ENCODE measurements at places on chromosomes 1 and 21.

- no peak for DNase-seq
These were observed 71.3 kb upstream of the LRRC8B start for GRCh38 chr1:89453123-89453972.

DNA sequence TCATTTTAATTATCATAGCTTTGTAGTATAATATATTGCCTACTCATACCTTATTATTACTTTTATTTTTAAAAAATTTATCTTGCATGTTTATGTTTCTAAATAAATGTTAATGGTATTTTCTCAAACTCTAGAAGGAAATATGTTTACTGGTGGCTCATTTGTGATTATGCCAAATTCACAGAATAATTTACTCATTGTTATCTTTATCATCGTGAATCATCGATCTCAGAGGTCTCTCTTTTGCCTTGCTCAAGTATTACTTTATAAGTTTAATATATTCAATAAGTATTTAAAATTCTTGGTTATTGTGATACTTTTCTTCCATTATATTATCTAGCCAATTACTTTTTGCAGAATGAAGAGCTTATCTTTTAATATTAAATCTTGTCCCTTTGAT, 836.7 kb upstream of the ADAMTS5 start:
- DNase-seq = no peak

- peak; percentile 64 for DNase-seq
These were observed 86.5 kb upstream of the KCNJ15 start for GRCh38 chr21:38170283-38170682.

- DNase-seq = no peak
These were observed 28.1 kb downstream of the RXRG start for GRCh38 chr1:165416876-165417275.

- no peak for DNase-seq
These were observed 25.2 kb downstream of the ACKR1 start for GRCh38 chr1:159229896-159230295.

DNA sequence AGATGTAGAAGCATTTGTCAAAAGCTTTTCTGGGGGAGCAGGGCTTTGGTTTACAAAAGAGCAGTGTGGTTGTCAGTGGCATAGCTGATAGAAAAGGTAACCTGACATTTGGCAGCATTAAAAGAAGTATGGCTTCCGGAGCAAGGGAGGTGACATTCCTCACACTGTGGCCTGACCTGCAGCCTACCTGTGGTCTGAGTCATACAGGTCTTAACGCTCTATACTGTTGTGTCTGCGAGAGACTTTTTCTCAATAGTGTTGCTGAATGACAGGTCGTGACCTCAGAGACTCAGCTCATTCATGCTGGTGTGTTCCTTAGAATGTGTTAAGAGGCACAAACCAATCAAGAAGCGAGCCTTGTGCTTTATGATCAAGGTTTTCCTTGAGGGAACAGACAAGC, 19.3 kb downstream of the PHGDH start:
- DNase-seq = no peak

DNA sequence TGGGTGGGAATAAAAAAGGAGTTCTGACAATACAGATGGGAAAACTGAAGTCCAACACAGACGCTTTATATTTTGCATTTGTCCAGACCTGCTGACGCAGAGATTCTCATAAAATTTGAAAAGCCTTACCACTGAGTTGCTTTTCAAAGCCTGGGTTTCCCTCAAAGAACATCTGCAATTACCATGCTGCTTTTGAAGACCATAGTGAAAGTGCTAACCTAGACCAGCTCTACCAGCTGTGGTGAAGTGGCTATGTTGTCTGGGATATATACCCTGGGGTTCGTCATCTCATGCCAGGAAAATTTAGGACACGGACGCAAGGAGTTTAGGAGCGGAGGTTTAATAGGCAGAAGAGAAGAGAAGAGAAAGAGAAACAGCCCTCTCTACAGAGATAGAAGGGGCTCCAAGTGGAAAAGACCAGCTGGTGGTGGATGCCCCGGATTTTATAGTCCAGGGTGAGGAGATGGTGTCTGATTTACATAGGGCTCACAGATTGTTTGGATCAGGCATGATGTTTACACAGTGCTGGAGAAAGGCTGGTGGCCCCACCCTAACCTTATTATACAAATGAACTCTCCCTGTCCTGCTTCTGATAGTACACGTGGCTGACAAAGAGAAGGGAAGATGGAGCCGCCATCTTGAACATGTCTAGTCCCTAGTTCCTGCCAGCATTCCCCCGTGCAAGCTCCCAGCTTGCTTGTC, 73.8 kb downstream of the AK4 start:
- no peak for DNase-seq

DNA sequence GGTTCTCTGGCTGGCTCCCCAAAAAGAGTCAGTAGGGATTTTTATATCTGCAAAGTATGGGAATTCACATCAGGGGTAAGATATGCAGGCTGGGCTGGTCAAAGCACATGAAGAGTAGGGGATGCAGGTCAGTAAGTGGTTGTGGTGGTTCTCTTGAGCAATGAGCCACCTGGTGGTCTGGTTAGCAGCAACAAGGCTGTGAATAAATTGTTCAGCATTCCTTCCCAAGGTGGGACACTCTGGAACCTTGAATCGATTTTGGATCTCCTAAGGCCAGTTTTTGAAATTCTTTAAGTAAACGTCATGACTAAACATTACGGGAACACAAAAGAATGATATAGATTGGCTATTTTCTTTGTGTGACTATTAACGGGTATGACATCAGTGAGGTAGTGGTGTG, 563.0 kb upstream of the NEGR1 start:
- DNase-seq = peak; percentile 15

- peak; percentile 74 for DNase-seq
These were observed 1.1 kb upstream of the TMEM167B start for GRCh38 chr1:109089242-109090015.

GRCh38 chr1:119467219-119467618, 39.8 kb upstream of the HSD3B1 start:
- no peak for DNase-seq

DNA sequence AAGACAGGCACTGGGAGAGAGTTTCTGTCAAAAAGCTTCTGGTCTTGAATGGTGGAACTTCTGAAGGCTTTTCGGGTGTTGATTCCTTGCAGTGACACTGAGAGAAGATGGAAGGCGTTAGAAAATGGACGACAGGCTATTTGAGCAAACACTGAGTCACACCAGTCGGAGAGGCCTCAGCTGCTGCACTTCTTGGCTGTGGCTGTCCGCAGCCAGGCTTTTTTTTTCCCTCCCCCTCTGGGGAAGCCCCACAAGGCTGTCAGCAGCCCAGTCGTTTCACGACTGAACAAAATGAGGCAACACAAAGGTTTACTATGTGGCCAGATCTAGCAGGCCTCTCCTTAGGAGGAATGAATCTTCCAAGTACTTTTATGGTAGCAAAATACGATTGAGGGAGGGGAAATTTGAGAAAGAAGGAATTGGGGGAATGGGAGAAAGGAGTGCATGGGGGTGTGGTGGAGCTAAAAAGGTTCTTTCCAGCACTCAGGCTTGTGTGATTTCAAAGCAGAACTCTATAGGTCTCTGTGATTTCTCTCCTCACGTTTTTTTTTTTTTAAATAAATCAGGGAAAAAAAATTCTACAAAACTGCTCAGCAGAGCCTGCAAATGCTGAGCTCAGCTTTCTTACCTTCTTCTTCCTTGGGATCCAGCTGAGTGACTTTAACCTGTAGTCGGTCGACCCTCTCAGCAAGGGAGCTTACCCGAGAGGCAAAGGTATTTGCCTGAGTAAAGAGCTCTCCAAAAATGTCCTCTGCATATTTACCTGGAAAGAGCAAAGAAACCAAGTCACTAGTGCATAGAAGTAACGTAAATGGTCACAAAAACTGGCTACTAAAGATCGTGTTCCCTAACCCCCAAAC, 26.1 kb downstream of the GPR3 start:
- DNase-seq = peak; percentile 93

GRCh38 chr1:77678660-77679610, 3.5 kb downstream of the ZZZ3 start:
- DNase-seq = no peak

GRCh38 chr1:40391688-40392145, 18.2 kb downstream of the SMAP2 start:
- DNase-seq = no peak

DNA sequence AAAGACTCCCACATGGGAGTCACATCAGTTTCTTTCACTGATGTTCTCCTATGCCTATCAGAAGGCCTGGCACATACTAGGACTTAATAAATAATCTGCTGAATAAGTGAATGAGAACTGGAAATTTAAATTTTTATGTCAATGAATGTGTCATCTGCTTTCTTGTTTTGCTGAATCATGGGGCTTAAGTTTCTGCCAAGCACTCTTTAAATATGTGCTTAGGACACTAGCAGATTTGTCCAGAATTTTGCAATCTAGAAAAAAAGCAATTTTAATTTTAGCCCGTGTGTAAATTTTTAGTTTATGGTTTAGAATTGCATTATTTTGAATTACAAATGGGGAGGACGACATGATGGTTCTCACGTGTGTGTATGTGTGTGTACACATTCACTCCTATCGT, 803.1 kb downstream of the USP25 start:
- DNase-seq = peak; percentile 58
